ENCODE measurements at places on chromosomes 16 and 17.

- no peak overlapping the region for H3K27ac ChIP-seq
- no peaks in the 10 kb centered on the region for H3K27me3 ChIP-seq
- H3K36me3 ChIP-seq: no peaks in the 10 kb centered on the region
- H3K4me3 ChIP-seq: no peak overlapping the region
Observed at GRCh38 chr17:51425773-51426172, 165.4 kb downstream of the UTP18 start.

DNA sequence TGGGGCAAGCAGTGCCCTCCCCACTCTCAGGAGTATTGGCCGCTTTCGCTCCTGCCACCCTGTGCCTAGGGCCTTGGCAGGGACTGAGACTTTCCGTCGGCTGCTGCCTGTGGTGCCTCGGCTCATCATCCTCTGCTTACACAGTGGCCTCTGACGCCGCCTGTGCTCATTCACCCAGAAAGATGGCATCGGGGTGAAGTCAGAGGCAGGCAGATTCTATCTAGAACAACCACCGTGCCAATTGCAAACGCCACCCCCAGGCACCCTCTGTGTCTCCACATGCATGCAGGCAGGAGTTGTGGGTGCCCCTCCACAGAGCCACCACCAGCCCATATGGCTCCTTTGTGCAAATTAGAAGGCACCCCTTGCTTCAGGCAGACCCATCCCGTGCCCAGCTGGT, 154.2 kb upstream of the GSE1 start:
- H3K27ac ChIP-seq: no peak overlapping the region
- peaks cover 5% of the 10 kb centered on the region for H3K27me3 ChIP-seq
- peaks cover 26% of the 10 kb centered on the region for H3K4me1 ChIP-seq
- no peak for DNase-seq
- H3K4me3 ChIP-seq: no peak overlapping the region
- no peaks in the 10 kb centered on the region for H3K36me3 ChIP-seq

- H3K36me3 ChIP-seq: peaks cover 58% of the 10 kb centered on the region
- H3K27ac ChIP-seq: no peak overlapping the region
- H3K4me1 ChIP-seq: no peaks in the 10 kb centered on the region
- DNase-seq: no peak
- no peaks in the 10 kb centered on the region for H3K27me3 ChIP-seq
Observed at GRCh38 chr16:84088695-84089395, 27.9 kb downstream of the MBTPS1 start.

GRCh38 chr16:2968368-2968737, 795 bp upstream of the PAQR4 start:
- peaks cover 32% of the 10 kb centered on the region for H3K27me3 ChIP-seq
- H3K36me3 ChIP-seq: peaks cover 7% of the 10 kb centered on the region
- no peak for DNase-seq
- H3K4me3 ChIP-seq: peak overlapping the region; percentile 71

DNA sequence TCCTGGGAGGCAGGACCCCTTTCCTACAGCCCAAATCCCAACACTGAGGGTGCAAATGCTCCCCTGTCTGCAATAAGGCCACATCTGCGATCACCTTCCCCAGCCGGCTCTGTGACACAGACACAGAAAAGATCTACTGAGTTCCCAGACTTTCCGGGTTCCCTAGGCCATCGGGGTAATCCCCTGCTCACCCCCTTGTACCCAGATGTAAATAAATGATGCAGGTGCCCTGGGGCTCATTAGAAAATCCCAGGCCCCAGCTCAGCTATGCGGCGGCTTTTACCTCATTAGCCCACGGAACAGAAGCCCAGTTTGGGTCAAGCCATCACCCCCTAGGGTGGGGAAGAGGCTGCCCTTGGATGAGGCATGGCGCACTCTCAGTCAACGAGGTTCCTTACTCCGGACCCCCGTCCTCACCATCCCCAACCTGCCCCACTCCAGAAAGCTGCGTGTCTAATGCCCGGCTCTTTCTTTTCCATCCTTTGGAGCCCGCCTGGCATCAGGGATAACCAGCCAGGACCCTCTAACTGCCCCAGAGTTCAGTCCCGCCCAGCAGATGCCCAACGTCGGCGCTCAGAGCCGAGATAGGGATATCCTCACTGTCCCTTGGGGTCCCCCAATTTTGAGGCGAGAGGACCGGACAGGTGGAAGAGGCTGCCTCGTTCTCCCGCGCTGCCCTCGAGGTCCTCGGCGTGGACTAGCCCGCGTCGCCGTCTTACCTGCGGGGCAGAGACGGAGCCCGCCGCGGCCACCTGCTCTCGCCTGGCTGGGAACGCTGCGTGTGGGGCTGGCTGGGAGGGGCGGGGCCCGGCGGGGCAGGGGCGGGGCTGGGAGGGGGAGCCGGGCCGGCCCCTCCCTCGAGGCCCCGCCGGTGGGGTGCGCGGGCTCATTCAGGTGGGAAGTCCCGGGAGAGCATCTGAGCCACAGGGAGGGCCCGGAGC, at the start of gene ZNF385C:
Gene ZNF385C, minus strand, starts transcription at position 783 of the 941 bp plus-strand sequence. CDS start 35,417 bp downstream, outside the sequence.
- DNase-seq: peak; percentile 73
- no peaks in the 10 kb centered on the region for H3K36me3 ChIP-seq
- peak within 1 kb of the TSS; percentile 25 for H3K4me3 ChIP-seq
- H3K27ac ChIP-seq: no peak within 1 kb of the TSS
- peaks cover 5% of the 10 kb centered on the region for H3K4me1 ChIP-seq
- peaks cover 22% of the 10 kb centered on the region for H3K27me3 ChIP-seq

- DNase-seq: no peak
- no peaks in the 10 kb centered on the region for H3K36me3 ChIP-seq
- no peak overlapping the region for H3K4me3 ChIP-seq
- no peaks in the 10 kb centered on the region for H3K27me3 ChIP-seq
- H3K27ac ChIP-seq: no peak overlapping the region
Observed at GRCh38 chr17:70552230-70552981, 383.1 kb downstream of the KCNJ2 start.

GRCh38 chr17:80696456-80696855, 151.8 kb downstream of the RPTOR start:
- H3K36me3 ChIP-seq: no peaks in the 10 kb centered on the region
- H3K27ac ChIP-seq: no peak overlapping the region
- H3K4me3 ChIP-seq: no peak overlapping the region
- H3K27me3 ChIP-seq: no peaks in the 10 kb centered on the region
- DNase-seq: no peak

- H3K4me1 ChIP-seq: no peaks in the 10 kb centered on the region
- DNase-seq: no peak
- no peaks in the 10 kb centered on the region for H3K36me3 ChIP-seq
- H3K27ac ChIP-seq: no peak overlapping the region
- H3K4me3 ChIP-seq: no peak overlapping the region
Observed at GRCh38 chr17:63116967-63117830, 151.2 kb downstream of the TANC2 start.

DNA sequence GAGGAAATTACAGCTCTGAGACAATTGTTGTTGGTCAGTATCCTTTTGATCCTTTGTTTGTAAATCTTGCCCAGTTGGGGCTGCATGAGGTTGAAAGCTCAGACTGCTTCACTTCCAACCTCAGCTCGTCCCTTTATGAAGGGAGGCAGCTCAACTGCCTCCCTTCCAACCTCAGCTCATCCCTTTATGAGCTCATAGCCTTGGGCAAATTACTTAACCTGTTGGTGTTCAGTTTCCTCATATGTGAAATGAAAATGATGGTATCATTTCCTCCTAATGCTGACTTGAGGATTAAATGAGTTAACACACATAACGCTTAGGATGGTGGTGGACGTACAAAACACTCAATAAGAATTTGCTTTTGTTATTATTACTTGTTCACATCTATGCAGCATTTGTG, 265.1 kb downstream of the CDH13 start:
- H3K4me3 ChIP-seq: no peak overlapping the region
- no peaks in the 10 kb centered on the region for H3K36me3 ChIP-seq
- H3K4me1 ChIP-seq: 0 out of 2 replicates have a peak, but pooled peaks cover 2% of the 10 kb centered on the region
- H3K27me3 ChIP-seq: no peaks in the 10 kb centered on the region

- peaks cover 6% of the 10 kb centered on the region for H3K4me1 ChIP-seq
- no peaks in the 10 kb centered on the region for H3K36me3 ChIP-seq
- DNase-seq: peak; percentile 51
- H3K4me3 ChIP-seq: peak overlapping the region; percentile 31
- peaks cover 93% of the 10 kb centered on the region for H3K27me3 ChIP-seq
Observed at GRCh38 chr17:2023692-2024571, 1.2 kb downstream of the RTN4RL1 start.

GRCh38 chr17:4950746-4951204, at the start of gene ENO3:
ENO3 (plus strand) TSS chr17:4951119; CDS start chr17:4951830, 711 bp downstream.
- H3K4me3 ChIP-seq: peak within 1 kb of the TSS; percentile 69
- DNase-seq: peak; percentile 68
- peaks cover 11% of the 10 kb centered on the region for H3K36me3 ChIP-seq
- peaks cover 13% of the 10 kb centered on the region for H3K4me1 ChIP-seq

- H3K27ac ChIP-seq: no peak overlapping the region
- DNase-seq: no peak
- no peaks in the 10 kb centered on the region for H3K27me3 ChIP-seq
Observed at GRCh38 chr16:84826558-84826941, 6.8 kb downstream of the CRISPLD2 start.

- no peaks in the 10 kb centered on the region for H3K27me3 ChIP-seq
- no peaks in the 10 kb centered on the region for H3K36me3 ChIP-seq
- no peak for DNase-seq
- H3K4me3 ChIP-seq: no peak overlapping the region
Observed at GRCh38 chr17:47882695-47883588, 13.1 kb upstream of the SP2 start.

GRCh38 chr17:55639096-55639495, 83.6 kb downstream of the TMEM100 start:
- no peak overlapping the region for H3K4me3 ChIP-seq
- no peak overlapping the region for H3K27ac ChIP-seq
- no peaks in the 10 kb centered on the region for H3K27me3 ChIP-seq

GRCh38 chr16:23213831-23214230, 31.3 kb downstream of the SCNN1G start:
- H3K36me3 ChIP-seq: no peaks in the 10 kb centered on the region
- H3K4me1 ChIP-seq: no peaks in the 10 kb centered on the region
- H3K4me3 ChIP-seq: no peak overlapping the region
- DNase-seq: no peak
- no peak overlapping the region for H3K27ac ChIP-seq

- peaks cover 7% of the 10 kb centered on the region for H3K4me1 ChIP-seq
- no peak overlapping the region for H3K27ac ChIP-seq
- no peak overlapping the region for H3K4me3 ChIP-seq
- no peaks in the 10 kb centered on the region for H3K36me3 ChIP-seq
- no peak for DNase-seq
Observed at GRCh38 chr17:68378268-68379176, 78.8 kb downstream of the WIPI1 start.

GRCh38 chr16:66751303-66751991, at the start of gene DYNC1LI2:
DYNC1LI2 (minus strand) TSS chr16:66751609; CDS start chr16:66751591, 18 bp downstream.
- peak within 1 kb of the TSS; percentile 74 for H3K4me3 ChIP-seq
- peak within 1 kb of the TSS; percentile 99 for H3K27ac ChIP-seq
- no peak for DNase-seq
- H3K36me3 ChIP-seq: peaks cover 22% of the 10 kb centered on the region

GRCh38 chr17:44176671-44177501, 6.4 kb downstream of the ASB16 start:
- no peaks in the 10 kb centered on the region for H3K27me3 ChIP-seq
- H3K36me3 ChIP-seq: peaks cover 16% of the 10 kb centered on the region
- H3K4me3 ChIP-seq: no peak overlapping the region
- no peak for DNase-seq
- H3K27ac ChIP-seq: no peak overlapping the region

GRCh38 chr17:81432941-81433340, 37.7 kb downstream of the BAHCC1 start:
- H3K4me3 ChIP-seq: no peak overlapping the region
- no peaks in the 10 kb centered on the region for H3K27me3 ChIP-seq
- H3K36me3 ChIP-seq: no peaks in the 10 kb centered on the region
- no peak overlapping the region for H3K27ac ChIP-seq
- no peaks in the 10 kb centered on the region for H3K4me1 ChIP-seq
- DNase-seq: no peak

DNA sequence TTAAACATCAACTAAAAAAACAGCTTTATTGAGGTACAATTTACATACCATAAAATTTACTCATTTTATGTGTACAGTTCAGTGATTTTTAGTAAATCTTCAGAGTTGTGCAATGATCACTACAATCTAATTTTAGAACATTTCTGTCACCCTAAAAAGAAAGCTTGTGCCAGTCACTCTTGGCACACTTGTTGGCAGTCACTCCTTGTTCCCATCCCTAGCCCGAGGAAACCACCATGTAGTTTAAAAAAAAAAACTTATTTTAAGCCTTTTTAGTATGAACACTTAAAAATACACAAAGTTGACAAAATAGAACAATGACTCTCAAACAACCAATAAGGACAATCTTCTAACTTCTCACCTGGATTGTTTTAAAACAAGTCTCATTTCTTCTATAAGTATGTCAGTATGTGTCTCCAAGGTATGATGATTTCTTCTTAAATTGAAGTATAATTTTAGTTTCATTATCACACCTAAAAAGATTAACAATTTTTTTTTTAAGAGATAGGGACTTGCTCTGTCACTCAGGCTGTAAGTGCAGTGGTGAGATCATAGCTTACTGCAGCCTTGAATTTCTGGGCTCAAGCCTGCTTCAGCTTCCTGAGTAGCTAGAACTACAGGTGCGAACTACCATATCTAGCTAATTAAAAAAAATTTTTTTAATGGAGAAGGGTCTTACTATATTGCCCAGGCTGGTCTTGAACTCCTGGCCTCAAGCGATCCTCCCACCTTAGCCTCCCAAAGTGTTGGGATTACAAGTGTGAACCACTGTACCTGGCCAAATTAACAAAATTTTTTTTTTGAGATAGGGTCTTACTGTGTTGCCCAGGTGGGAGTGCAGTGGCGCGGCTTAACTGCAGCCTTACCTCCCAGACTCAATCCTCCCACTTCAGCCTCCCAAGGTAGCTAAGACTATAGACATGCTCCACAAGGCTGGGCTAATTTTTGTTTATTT, 53.2 kb downstream of the PPM1E start:
- H3K4me3 ChIP-seq: no peak overlapping the region
- no peaks in the 10 kb centered on the region for H3K4me1 ChIP-seq
- DNase-seq: no peak
- no peaks in the 10 kb centered on the region for H3K36me3 ChIP-seq
- H3K27me3 ChIP-seq: no peaks in the 10 kb centered on the region

DNA sequence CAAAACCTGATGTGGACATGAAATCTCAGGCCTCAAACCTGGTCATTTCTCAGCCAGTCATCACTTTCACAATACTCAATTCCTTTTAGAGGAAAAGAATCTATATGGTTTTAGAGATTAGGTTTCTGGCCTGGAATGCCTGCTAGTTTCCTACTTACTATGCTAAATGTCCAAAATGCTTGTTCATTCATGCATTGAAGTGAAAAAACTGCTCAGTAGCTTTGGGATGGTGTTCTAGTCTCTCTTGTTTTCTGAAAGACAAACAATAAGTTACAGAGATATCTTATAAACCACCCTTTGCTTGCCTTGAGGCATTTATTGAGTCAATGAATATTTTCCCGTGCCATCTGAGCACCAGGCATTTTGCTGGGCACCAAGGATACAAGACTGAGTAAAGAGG, 1146.5 kb upstream of the GOT2 start:
- no peak for DNase-seq
- H3K27me3 ChIP-seq: no peaks in the 10 kb centered on the region
- no peak overlapping the region for H3K27ac ChIP-seq
- H3K4me1 ChIP-seq: no peaks in the 10 kb centered on the region
- H3K36me3 ChIP-seq: no peaks in the 10 kb centered on the region
